NCI-H1930 (cell line): ENCODE measurements at places on chromosomes 2 and 18.

DNA sequence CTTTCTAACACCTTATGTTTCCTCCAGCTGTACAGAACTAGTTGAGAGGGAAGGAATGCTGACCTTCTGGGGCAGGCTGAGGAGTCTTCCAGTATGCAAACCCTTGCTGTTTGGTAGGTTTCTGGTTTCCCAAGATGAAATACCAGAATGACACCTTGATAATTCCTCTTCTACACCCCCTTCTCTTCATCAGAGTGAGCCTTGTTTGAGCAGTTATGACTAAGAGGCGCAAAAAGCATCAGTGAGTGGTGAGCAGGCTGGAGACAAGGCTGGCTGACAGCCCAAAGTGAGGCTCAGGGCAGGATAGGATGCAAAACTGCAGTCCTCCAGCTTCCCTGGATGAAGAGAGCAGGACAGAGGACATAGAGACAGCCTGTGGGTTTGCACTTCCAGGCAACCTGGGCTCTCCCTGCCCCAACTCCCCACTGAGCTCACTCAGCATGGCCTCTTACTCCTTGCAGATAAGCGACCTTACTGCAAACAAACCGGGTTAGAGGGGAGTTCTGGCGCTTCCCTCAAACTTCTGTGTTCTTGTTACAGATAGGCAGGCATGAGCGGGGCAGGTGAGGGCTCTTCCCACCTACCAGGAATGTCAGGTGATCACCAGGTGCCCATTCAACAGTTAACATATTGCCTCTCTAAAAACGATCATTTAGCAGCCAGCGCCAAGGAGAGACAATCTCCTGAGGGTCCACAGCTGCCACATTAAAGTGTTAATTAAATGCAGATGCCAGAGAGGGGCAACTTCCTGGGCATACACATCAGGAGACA, 5.4 kb downstream of the MPPE1 start:
- no peak for DNase-seq

DNA sequence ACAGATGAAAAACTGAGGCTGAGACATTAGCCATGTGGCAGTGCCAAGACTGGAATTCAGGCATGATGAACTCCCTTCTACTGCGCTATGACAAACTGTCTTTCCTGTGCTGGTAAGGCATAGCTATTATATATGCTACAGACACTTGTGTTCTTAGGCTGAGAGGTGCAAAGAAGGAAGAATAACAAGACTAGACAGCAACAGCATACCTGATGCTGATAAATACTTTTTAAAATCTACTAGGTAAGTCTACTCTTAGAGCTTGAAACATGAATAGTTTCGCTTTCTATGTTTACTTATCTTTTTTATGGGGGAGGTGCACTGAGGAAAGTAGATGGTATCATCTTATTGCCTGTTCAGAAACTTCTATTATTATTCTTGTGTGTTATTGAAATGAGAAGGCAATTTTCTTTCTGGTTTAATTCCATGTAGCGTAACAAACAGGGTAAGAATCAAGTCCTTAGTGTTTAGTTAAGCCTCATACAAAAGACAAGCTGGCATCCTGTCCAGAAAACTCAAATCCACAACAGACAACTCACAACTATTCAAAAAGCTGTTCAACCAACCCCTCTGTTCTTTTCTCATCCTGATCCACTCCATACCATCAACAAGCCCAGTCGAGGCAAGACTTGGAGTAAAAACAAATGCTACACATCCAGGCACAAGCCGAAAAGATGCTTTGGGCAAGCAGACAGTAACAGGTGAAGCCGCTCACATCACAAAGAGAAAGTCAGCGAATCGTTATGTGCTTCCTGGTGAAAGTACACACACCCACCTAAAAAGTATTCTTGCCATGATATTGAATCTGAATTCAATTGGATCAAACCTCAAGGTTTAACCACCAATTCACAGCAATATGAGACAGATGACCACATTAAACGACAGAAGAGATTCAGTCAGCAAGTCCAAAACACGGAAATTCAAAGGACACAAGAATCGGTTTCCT, 1.5 kb downstream of the TTC32 start:
- DNase-seq = no peak

DNA sequence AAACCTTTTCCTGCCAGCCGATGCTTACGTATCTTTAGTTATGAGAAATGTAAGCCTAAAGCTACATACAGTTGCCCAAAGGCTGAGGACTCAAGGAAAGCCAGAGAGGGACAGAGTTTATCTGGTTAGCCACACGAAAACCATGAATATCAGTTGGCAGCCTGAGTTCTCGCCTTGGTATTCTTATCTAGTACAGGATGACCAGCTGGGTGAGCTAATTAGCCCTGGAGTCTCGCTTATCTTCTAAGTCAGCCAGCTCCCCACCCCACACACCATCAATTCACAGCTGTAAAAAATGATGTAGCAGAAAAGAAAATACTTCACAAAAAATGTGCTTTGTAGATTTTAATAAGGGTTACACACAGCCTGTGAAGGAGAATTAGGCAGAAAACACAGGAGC, 617.5 kb upstream of the SOX11 start:
- no peak for DNase-seq

- no peak for DNase-seq
Observed at GRCh38 chr2:10536569-10537133, 88.5 kb upstream of the ODC1 start.

- DNase-seq = no peak
Observed at GRCh38 chr18:23669804-23670405, 7.2 kb upstream of the ANKRD29 start.

DNA sequence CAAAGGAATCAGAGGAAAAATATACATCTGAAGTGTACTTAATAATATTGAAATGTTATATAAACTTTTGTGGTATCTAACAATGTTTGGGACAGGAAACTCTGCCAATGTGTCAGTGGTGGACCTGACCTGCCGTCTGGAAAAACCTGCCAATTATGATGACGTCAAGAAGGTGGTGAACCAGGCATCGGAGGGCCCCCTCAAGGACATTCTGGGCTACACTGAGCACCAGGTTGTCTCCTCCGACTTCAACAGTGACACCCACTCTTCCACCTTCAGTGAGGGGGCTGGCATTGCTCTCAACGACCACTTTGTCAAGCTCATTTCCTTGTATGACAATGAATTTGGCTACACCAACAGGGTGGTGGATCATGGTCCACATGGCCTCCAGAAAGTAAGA, 32.6 kb downstream of the CALCRL start:
- DNase-seq = no peak

- no peak for DNase-seq
Observed at GRCh38 chr2:120686511-120687168, 49.0 kb upstream of the GLI2 start.

- no peak for DNase-seq
Observed at GRCh38 chr2:120395221-120396012, 49.5 kb downstream of the INHBB start.

DNA sequence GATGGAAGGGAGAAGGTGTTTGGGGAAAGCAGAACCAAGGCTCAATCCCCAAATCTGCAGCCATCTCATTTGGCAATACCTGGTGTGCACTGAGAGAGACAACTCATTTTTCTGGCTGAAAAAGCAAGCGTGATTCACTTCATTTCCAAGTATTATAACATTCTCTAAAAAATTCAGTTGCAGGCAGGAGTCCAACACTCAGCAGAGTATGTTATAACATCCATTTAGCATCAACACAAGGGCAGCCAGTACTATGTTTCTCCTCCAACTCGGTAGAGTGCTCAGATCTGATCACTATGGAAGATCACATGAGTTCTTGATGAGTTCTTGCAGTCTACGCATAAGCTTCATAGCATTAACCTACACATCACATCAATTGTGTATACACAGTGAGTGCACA, 99.4 kb upstream of the PID1 start:
- DNase-seq = no peak

DNA sequence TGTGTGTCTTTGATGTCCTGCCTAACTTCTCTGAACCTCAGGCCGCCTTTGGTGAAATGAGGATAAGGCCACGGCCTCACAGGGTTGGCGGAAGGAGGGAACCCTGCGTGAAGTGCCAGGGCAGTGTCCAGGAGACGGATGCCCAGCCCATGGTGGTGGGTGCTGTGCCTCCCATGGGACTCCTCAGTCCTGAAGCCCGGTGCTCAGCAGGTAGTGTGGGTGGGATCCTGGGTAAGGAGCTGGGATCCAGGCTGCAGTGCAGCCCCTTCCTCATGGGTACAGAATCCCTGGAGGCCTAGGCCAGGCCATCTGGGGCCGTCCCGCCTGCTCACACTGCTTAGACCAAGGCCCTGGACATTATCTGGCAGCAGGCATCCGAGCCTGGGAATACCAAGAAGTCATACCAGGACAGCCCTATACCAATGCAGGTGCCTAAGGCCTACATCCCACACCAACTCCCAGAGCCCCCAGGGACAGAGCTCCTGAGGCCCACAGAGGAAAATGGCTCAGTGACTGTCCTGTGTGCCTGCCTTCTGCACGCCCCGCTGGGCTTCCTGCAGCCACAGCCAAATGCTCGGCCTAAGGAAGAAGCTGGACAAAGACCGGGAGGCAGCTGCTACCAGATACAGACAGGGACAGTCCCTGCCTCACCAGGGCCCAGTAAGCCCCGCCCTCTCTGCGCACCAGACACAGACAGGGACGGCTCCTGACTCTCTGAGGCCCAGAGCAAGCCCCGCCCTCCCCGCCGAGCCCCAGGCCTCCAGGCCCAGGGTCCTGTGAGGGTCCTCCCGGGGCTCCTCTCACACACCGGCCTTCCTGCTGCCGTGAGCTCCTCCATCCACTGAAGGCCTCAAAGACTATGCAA, 78.0 kb downstream of the NDUFA10 start:
- no peak for DNase-seq

- DNase-seq = no peak
Observed at GRCh38 chr18:42281851-42282250, 326.8 kb downstream of the PIK3C3 start.

DNA sequence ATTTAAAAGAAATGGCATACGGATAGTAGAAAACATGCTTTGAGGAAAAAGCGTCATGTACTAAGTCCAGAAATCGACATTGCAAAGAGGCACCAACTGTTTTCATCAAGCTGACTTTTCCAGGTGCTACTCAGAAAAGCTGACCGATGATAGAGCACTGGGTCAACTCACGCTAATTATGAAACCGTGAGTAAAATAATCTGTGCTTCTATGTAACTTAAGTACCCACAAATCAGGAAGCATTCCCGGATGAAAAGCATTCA, 353 bp upstream of the NUP35 start:
- no peak for DNase-seq

DNA sequence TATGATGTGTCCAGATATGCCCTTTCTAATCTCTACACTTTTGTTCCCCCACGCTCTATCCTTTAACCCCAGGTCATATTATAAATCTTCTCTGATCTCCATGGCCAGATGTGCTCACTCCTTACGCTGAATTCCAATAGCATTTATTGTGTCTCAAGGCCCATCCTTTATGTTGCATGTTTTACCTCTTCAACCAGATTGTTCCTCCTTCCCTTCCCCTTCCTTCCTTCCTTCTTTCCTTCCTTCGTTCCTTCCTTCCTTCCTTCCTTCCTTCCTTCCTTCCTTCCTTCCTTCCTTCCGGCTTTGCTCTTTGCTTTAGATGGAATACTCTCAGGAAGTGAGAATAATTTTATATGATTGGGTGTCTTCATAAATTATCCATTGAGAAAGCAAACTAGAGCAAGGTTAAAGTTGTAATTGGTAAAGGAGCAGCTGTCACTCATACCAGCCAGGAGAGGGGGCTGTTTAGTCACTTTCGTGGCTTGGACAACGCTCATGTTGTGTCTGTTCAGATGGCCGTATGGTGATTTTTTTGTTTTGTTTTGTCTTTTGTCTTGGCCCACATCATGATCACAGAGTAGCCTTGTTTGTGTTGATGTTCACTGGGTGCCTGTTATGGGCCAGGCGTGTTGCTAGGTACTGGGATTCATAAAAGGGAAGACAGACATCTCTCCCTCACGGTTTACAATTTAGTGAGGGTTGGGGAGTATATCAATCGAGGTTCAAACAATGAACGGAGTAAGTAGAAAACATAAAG, 68.0 kb downstream of the DAW1 start:
- no peak for DNase-seq

DNA sequence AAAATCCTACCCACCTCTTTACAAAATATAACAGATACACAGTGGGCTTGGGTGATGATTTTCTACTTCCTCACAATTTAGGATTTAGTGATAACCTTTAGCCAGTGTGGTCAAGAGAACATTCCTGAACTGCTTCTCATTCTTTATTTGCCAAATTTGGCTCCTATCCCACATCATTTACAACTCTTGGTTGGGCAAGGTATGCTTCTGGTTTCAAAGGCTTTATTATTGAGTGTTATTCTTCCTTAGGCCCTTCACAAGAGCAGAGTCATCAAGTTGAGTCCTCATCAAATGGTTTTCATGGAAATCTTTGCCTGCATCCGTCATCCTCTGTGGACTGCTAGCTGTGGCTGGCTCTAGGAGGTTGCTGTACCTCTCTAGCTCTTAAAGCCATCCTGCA, 472.0 kb upstream of the ETAA1 start:
- DNase-seq = no peak

GRCh38 chr2:39141334-39142271, 20.8 kb upstream of the SOS1 start:
- DNase-seq = no peak

DNA sequence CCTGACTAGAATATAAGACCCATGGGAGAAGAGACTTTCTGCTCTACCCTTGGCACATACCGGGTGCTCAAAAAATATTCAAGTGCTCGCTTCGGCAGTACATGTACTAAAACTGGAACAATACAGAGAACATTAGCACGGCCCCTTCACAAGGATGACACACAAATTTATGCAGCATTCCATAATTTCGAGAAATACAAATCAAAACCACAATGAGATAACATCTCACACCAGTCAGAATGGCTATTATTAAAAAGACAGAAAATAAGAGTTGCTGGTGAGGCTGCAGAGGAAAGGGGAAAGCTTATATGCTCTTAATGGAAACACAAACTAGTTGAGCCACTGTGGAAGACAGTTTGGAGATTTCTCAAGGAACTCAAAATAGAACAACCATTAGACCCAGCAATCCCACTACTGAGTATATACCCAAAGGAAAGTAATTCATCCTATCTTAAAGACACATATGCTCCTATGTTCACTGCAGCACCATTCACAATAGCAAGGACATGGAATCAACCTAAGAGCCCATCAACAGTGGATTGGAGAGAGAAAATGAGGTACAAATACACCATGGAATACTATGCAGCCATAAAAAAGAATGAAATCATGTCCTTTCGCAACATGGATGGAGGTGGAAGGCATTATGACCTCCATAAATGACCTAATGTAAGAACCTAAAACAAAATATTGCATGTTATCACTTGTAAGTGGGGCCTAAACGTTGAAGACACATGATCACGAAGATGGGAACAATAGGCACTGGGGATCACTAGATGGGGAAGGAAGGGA, 71.6 kb upstream of the CYP1B1 start:
- no peak for DNase-seq

DNA sequence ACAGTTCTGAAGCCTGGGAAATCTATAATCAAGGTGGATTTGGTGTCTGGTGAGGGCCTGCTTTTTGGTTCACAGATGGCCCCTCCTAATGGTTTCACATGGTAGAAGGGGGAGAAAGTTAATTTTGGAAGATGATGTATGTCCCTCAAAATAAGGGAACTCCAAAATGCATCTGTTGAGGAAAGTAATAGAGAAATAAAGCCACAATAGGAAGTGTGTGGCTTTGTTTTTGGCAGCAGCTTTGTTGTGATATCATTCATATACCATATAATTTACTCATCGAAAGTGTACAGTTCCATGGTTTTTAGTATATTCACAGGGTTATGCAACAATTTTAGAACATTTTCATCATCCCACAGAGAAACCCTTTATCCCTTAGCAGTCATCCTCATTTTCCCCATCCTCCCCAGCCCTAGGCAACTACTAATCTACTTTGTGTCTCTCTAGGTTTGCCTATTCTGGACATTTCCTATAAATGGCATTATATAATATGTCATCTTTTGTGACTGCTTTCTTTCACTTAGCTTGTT, 274.0 kb upstream of the FAM98A start:
- no peak for DNase-seq

GRCh38 chr2:95312543-95313201, 15.5 kb downstream of the KCNIP3 start:
- DNase-seq = no peak
